ENCODE measurements at places on chromosomes 12 and 14.

DNA sequence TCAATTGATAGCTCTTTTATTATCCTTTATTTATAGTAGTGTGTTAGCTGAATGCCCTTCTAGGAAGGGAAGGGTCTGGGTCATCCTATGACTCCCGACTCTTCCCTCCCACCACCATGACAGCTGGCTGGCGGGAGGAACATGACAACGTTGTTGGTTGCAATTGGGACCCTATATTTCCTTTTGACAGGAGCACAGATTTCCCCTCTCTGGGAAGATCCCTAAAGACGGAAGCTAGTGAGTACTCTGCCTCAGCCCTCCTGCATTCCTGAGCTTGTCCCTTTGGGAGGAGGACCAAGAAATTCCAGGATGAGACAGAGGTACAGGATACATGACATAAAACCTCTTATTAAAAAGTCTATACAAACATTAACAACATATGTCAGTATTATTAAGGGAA lies 485.4 kb downstream of the NAV3 start:
- DNase-seq = no peak

DNA sequence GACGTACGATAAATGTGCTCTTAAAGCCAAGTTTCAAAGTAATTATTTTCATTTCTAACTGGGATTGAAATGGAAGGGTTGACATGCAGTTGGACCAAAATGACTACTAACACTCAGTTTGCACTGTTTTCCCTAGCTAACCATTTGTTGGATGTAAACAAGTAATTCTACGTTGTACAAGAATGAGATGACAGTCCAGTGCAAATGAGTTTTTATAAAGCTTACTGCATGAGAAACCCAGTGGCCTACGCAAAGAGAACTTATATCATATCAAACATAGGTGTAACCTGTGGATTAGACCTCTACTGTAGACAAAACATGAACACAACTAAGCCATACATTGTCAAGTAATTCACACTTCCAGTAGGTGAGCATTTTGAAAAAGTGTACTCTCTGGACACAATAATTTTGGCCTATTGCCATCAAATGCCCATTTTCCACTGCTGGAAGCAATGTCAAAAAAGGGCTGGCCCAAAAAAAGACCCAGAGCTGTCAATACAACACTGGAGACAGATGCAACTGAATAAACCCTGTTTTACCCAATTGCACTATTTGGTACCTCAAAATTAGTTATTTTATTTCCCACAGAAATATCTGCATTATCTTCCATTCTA lies 12.8 kb downstream of the SLC38A2 start:
- no peak for DNase-seq

DNA sequence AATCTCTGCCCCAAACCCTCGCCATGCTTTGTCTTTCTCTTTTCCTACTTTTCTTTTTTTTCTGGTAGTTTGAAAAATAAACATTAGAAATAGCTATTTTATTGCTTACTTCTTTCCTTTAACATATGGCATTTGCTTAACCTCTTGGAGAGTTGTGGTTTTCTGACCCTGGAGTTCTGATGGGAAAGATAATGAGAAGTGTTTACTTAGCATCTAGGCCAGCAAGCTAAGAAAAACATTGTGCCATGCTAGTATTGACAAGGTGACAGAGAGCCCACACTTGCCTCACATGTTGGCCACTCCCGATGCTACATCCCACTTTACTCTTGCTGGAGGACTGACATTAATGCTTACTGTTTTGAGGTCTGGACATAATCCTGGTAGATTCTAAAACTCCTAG lies 886.2 kb downstream of the DIO2 start:
- DNase-seq = no peak

DNA sequence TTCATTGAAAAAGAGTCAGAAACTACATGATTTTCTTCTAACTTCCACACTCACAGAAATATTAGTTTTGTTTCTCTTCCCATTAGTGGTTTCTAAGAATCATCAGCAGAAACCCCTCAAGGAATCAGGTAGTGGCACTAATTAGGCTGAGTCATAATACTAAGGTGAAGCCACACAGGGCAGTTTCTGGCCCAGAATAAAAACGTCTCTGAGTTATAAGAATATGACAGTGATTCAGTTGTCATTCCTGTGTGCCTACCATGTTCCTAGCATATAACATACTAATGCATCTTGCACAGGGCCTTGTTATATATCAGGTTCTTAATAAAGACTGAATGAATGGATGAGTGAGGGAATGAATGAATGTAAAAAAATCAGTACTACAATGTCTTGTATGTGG lies 206.0 kb upstream of the PLEKHG7 start:
- no peak for DNase-seq

DNA sequence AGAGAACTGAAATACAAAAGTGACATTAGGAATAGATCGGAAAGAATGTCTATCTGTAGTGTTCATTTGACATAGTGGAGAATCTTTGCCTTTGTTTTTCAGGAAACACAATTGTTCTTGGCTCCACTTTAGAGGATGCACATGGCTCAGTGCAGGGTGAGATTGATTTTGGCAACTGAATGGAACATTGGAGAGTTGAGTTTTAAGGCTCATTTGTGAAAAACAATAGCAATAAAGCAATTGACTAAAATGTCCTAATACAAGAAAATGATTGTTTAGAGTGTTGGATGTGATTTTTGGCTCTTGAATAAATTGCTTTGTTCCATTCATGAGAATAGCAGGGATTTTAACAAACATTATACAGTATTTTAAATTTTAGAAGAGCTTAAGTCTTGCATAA lies 116.4 kb downstream of the SLC38A1 start:
- DNase-seq = no peak

DNA sequence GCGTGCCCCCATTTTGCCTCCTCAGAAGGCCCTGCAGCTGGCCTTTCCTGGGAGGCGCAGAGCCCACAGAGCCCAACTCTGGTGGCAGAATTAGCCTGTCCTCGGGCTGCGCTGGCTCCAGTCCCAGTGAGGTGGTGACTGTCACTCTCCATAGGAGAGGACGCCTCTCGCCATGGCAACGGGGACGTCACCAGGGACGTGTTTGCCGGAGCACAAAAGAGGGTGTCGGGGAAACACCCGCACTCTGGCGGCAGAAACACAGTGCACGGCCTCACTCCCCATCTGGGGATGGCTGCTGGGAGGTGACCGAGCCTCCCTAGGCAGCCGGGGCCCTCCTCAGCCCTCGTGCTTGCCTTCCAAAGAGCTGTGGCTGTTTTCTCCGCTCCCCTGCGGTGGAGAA lies 50.2 kb upstream of the NCOR2 start:
- no peak for DNase-seq

GRCh38 chr12:66352197-66352596 lies 49.9 kb downstream of the HELB start:
- DNase-seq = no peak

GRCh38 chr14:55151601-55152000 lies 22.5 kb downstream of the LGALS3 start:
- DNase-seq = no peak

DNA sequence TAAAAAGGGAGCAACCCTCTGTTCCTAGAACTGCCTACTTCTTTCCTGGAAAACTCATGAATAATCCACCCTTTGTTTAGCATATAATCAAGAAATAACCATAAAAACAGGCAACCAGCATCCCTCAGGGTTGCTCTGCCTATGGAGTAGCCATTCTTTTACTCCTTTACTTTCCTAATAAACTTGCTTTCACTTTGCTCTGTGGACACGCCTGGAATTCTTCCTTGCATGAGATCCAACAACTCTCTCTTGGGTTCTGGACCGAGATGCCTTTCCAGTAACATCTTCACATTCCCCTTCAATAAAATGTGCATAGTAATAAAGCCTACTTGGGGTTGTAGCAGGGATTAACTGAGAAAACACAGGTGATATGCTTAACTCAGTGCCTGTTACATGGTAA lies 286.4 kb upstream of the AMIGO2 start:
- DNase-seq = no peak

DNA sequence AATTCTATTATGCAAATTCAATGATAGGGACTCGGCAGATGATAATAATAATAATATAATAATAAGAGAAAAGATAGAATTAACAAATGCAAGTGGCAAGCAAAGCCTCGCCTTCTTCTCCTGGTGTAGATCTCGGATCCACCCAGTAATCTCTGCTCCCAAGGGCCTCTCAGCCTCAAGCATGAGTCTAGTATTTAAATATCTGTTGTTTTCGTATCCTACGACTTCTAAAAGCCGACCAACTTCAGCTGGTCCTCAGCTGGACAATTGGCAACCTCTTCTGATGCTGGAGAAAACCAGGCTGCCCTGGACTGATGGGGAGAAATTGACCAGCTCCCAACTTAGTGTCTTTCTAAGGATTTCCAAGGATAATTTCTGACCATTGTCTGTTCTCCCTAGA lies 14.0 kb upstream of the MAP1LC3B2 start:
- DNase-seq = no peak

DNA sequence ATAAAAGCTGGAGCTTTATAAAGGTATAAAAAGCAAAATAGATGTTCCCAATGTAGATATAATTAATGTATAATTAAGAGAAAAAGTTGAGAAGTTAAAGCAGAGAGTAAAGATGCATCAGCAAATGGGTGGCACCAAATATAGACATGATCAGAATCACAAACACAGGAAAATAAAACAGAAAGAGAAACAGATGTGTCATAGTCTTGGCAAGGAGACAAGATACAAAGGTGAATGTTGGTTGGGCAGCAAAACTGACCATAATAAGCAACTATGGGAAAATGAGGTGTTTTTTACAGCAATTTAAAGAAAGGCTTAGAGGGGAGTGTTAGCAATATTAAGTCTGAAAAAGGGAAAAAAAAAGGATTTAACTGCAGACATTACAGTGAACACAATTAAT lies 135.4 kb upstream of the CLEC14A start:
- no peak for DNase-seq

- no peak for DNase-seq
These were observed 7.1 kb downstream of the MAP3K12 start for GRCh38 chr12:53492188-53492587.

DNA sequence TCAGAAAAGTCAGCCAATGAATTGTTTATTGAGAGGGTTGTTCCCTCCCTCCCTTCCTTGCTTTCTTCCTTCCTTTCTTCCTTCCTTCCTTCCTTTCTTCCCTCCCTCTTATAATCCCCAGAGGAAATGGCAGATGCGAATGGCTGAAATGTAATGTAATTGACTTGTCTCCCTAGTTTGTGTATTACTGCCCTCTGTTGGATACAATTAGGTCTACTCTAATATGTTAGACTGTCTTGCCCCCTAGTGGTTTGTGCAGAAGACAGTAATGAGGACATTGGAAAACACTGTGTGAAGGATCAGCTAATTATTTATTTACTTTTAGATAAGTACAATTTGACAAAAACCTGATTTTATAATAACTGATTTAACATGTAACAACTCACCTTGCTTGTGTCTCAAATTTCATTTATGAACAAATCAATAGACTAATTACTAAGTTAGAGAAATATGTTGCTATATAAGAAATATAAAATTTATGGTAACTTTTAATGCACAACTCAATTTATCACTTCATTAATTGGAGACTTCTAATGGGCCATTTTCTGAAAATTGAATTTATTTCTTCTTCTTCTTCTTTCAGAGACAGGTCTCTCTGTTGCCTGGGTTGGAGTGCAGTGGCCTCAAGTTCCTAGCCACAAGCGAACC lies 229.8 kb upstream of the LRIG3 start:
- no peak for DNase-seq

GRCh38 chr12:22766911-22767420 lies 142.0 kb downstream of the ETNK1 start:
- no peak for DNase-seq

DNA sequence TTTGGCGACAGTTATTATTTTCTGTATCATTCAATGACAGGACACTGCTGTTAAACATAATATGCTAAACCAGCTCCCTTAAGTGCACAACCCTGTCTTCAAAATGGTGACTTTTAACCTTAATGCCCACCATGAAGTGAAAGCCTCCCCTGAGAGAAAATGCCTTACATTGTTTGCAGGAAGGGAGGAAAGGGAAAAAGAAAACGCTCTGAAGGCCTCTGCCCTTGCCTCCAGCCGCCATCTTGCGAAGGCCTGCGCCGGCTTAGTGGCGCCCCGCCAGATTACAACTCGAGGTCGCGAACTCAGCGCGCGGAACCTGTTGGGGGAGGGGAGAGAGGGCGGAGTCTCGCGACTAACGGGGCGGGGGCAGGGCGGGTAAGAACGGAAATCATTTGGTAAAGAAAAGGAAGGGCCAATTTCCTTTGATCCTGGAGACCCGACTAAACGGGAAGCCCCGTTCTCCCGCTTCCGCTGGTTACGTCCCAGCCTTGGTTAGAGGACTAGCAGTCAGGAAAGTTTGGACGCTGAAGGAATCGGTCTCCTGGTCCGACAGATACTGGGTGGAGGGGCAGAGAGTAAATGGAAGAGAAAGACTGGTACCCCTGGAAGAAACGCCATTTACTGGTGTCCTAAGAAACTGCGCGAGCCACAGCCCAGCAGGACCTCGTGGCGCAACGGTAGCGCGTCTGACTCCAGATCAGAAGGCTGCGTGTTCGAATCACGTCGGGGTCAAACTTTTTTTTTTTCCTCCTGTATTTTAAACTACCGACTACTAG lies 11.6 kb upstream of the TMPO start:
- peak; percentile 87 for DNase-seq

GRCh38 chr14:24965934-24966578 lies 83.9 kb downstream of the STXBP6 start:
- DNase-seq = no peak

DNA sequence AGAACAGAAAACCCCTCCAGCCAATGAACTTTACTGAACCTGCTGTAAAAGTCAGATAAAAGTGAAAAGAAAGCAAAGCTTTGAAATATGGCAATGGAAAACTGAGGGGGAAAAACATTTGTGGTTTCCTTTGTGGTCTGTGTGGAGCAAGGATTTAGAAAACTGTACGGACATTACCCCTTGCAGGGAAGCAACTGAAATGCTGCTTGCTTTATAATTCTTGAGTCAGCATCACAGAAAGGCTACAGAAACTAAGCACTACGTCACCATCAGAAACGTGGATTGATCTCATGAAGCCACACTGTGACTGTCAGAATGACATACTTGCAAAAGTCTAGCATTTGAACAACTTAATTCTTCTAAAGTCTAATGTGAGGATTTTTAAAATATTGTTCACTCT lies 2.4 kb upstream of the KCNC2 start:
- no peak for DNase-seq

DNA sequence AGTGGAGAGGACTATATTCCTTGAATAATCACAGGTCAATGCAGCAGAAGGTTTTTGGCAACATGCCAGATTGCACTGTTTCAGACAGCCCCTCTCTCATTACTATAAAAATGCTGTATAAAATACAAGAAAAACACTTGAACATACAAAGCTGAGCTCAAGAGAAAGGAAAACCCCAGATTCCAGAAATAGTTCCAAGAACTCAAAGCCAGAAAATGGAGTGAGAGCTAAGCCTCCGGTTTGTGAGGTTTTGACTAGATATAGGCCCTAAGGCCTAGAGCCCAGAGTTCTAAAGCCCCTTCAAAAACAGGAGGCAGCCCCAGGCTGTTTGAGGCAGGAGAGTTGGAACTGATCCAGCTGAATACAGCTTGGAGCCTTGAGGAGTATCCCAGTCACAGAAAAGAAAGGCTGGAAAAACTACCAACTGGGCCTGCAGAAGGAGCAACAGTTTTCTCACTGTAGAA lies 29.4 kb upstream of the ACTN1 start:
- no peak for DNase-seq
